Activated T-cell treated with anti-CD3 and anti-CD28 coated beads for 4 hours (primary cell): ENCODE measurements at places on chromosomes 7 and 10.

GRCh38 chr7:23852135-23852534 is 142.1 kb downstream of the STK31 start:
- no peak for DNase-seq

GRCh38 chr10:636769-637168 is 52.7 kb downstream of the DIP2C start:
- no peak for DNase-seq

GRCh38 chr10:3372281-3372680 is 199.7 kb upstream of the PITRM1 start:
- DNase-seq = no peak

DNA sequence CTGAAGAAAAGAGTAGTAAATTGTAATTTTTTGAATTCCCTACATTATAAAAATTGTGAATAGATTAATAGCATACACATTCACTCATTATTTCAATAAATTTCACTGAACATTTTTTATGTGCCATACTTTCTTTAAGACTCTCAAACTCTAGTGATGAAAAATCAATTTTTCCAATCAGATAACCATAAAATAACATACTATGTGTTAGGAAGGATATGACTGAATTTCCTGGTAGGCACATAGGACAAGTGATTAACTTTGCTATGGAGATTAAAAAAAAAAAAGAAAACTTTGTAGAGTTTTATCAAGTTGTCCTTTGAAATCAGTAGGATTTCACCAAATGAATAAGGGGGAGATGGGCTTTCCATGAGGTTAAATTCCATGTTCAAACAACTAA is 1597.3 kb upstream of the LRRTM3 start:
- no peak for DNase-seq

DNA sequence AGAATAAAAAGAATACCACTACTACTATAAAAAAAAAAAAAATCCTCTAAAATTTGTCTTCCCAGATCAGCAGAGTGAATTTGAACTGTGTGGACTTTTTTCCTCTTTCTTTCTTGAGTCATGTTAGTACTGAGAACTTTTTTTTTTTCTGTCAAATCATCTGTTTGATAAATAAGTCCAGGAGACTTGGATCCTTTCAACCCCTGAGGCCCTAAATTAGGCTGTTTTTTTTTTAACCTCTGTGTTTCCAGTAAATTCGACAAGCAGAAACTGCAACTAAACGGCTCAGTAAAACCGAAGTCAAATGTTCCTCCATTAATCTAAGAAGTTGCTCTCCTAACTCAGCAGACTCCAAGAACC is 2.7 kb downstream of the MAP3K8 start:
- DNase-seq = no peak

- DNase-seq = no peak
Measured at GRCh38 chr10:48236199-48236621, 38.3 kb downstream of the FRMPD2 start.

- DNase-seq = no peak
Measured at GRCh38 chr7:78427209-78427608, 628.6 kb downstream of the PHTF2 start.

DNA sequence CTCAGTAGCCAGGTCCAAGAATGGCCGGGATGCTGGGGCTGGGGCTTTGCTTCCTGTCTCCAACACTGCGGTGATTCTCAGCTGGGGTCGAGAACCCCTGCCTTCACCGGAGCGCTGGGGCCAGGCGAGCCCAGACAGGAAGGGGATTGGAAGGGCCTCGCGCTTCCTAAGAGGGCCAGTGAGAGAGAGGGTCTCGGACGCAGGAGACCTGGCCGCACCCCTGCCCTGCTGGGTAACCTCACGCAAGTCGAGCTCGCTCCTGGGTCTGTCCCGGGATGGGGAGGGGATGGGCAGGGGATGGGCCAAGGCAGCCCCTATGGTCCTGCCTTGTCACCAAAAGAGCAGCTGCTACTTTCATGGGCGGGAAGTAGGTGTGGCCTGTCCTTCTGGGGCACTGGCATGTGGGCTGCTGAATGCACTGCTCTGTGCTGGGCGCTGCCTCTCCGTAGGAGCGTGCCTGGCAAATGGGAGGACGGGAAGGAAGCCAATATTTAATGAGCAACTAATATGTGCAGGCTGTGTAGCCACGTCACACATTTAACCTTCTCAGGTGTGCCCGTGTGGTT is 20.0 kb downstream of the KCNK18 start:
- no peak for DNase-seq

- DNase-seq = no peak
Measured at GRCh38 chr10:55410415-55410885, 609.4 kb upstream of the PCDH15 start.

GRCh38 chr10:52007091-52007490 is 307.0 kb upstream of the DKK1 start:
- no peak for DNase-seq

DNA sequence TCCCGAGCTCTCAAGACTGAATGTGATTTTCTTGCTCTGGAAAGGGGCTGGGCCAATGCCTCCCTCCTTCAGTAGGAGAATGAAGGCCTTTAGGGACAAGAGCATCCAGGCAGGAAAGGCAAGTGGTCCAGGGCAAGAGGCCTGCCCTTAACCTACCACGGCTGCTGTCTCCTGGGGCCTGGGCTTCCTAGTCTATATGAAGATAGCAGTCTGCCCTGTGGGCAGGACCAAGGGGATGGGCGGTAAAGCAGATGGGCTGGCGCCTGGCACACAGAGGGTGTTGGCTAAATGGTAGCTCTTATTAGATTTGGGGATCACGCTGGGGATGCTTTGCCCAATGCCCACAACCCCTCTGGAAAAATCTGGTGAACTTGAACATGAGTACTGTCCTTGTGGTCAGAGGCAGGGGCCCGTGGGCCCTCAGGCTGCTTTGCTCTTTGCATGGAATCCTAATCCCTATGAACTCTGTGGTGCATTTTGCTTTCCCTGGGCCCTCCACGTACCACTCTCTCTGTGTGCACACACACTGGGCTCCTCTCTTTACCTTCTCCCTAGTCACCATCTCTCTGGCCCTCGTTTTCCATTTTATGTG is 20.3 kb downstream of the CHAT start:
- DNase-seq = no peak

GRCh38 chr7:20795881-20796280 is 9.2 kb upstream of the SP8 start:
- DNase-seq = no peak

GRCh38 chr7:118502235-118502634 is 277.7 kb downstream of the ANKRD7 start:
- no peak for DNase-seq

GRCh38 chr10:4790045-4790444 is 36.0 kb upstream of the AKR1E2 start:
- DNase-seq = no peak

DNA sequence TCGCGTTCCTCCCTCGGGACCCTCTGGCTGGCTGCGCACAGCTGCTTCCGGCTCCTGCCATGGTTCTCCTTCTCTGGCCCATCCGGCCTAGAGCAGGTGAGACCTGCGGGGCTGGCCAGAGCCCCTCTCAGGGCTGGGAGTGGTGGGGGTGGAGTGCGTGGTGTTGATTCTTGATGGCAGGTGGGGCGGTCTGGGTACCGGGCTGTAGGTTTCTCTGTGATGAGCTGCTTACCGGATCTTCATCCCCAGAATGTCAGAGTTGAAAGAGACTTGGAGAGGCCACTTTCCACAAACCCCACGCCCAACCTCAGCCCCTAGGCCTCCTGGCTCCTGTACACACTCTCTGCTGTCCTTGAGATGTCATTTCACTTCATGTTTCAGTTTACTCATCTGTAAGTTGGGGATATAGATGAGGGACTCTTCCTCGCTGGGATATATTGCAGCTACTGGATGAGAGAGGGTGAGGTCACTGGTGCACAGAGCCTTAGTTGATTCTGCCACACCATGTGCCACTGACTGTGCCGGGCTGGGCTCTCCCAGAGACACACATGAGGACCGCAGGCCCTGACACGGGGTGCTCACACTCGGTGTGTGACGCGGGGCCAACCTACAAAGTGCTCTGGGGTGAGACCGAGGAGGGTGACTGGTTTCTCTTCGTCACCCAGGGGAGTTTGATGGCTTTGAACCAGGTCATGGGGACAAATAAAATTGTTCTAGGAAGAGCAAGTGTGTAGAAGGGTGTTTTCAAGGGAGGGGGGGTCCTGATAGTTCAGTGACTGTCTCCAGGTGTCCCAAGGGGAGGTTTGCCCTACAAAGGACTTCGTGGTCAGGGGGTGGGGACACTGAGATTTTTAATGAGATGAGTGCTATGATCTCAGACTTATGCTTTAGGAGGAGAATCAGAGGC is 29.5 kb downstream of the ZNF775 start:
- DNase-seq = no peak

- DNase-seq = peak; percentile 41
Measured at GRCh38 chr10:97543025-97543546, 29.5 kb upstream of the ANKRD2 start.

- DNase-seq = no peak
Measured at GRCh38 chr7:30745261-30745941, 6.5 kb upstream of the INMT start.

GRCh38 chr7:45580053-45580872 is 6.1 kb downstream of the ADCY1 start:
- no peak for DNase-seq

- no peak for DNase-seq
Measured at GRCh38 chr7:105887569-105888189, 11.3 kb upstream of the ATXN7L1 start.

GRCh38 chr10:128220021-128220420 is 93.8 kb upstream of the MKI67 start:
- DNase-seq = no peak

GRCh38 chr7:155567646-155568332 is 21.4 kb upstream of the CNPY1 start:
- no peak for DNase-seq

DNA sequence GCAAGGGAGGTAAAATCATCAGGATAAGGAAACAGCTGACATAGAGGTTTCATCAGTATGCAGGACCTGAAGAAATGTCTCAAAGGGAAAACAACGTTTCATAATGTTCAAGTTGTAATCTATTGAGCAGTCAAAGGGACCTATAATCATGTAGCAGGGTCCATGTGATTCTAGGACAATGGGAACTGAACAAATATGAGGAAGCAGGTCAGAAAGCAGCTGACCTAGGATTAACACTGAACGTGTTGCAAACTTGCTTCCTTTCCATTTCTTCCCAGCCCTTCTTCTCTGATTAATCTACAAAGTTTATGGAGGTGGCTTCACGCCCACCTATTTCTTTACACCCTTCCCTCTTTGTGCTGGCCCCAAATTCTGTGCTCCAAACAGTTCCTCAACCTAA is 256.9 kb upstream of the AKR1E2 start:
- DNase-seq = no peak

- no peak for DNase-seq
Measured at GRCh38 chr7:118626739-118627138, 402.2 kb downstream of the ANKRD7 start.

DNA sequence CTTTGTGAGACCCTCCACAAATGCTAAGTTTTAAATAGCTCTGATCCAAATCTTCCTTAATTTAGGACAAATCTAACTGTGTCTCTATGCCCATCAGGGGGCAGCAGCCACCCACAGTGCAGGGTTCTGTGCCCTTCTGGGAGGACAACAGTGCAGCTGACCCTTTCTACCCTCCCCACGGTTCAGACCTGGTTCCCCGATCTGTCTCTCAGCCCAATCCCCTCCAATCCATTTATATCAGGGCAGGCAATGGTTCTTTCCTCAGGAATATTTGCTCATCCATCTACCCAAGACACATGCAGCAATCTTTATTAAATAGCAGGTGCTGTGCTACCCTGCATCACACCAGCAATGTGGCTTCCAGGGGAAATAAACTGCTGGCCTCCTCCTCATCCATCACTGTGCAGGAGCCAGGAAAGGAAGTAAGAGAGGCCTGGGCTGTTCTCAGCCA is 4.0 kb upstream of the RBM28 start:
- peak; percentile 35 for DNase-seq

GRCh38 chr10:30433306-30433729 is 666 bp upstream of the MAP3K8 start:
- peak; percentile 20 for DNase-seq

DNA sequence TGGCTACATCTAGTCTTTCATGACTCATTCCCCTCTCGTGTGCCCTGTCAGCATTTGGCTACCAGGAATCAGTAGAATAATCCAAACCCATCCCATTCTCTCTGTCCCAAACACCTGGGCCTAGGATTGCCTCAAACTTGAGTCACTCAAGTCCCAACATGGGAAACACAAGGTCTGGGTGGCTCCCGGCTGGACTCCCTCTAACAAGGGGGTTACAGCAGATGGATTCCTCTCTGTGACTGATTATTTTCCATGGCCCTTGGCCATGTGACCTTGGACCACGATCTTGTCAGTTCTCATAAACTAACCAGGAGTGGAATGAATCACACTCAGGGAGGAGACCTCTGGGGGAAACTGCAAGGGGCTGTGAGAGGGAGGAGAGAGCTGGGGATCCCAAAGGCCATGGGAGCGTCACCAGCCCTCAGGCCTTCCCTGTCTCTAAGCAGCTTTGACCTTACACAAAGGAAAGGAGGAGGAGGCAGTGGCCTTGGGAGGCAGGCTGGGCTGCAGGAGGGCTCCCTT is 533.1 kb downstream of the KCNMA1 start:
- no peak for DNase-seq

DNA sequence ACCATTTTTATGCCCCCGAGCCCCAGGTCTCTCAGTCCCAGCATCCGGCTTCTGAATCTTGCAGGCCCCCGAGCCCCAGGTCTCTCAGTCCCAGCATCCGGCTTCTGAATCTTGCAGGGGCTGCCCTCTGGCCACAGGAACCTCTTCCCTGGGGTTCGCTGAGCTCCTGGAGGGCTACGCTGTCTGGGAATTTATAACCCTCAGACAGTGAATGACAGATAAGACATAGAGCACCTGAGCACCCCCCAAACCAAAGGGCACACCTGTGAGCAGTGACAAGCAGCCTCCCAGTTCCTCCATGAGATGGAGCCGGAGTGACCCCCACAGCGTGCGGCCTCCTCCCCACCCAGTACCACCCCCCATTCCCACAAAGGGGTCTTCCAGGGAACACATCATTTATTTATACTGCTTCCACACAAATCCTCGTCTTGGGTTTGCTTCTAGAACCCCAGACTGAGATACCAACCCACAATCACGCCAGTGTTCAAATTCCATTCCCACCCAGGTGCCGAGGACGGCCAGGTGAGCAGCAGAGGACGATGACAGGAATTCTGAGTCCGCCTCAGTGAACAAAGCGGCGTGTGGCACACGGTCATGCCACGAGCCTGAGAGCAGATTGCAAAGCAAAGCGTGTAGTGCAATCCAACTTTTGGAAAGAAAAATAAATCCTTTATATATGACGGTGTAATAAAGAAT is 57.7 kb upstream of the FAM20C start:
- DNase-seq = no peak

GRCh38 chr10:31288962-31289361 is 30.1 kb upstream of the ZEB1 start:
- no peak for DNase-seq

- no peak for DNase-seq
Measured at GRCh38 chr7:148719753-148720152, 21.1 kb downstream of the CUL1 start.
